ENCODE measurements at places on chromosomes 4 and X.

GRCh38 chrX:10390187-10390586 lies 230.2 kb downstream of the MID1 start:
- DNase-seq, result no peak

DNA sequence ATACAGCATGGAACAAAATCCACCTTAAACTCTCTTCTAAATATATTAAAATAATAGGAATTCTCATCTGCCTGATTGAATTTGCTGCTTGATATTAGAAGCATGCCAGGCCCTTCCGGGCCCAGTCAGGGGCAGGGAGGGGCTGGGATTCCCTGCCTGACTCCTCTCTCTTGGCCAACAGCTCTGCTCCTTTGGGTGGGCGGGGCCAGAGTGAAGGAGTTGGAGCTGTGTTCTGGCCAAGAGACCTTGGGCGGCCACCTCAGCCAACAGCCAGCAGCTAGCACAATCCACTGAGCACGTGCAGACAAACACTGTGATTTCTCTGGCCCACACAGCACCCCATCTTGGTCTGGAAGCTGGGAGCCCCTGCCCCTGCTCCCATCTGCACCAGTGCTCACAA lies 140.3 kb downstream of the PJA1 start:
- no peak for DNase-seq

GRCh38 chrX:31590581-31591114 lies 518.8 kb upstream of the FTHL17 start:
- no peak for DNase-seq

GRCh38 chrX:152950786-152951185 lies 43.1 kb downstream of the PNMA5 start:
- no peak for DNase-seq

- no peak for DNase-seq
These were observed 75.0 kb downstream of the FAT4 start for GRCh38 chr4:125389713-125390112.

DNA sequence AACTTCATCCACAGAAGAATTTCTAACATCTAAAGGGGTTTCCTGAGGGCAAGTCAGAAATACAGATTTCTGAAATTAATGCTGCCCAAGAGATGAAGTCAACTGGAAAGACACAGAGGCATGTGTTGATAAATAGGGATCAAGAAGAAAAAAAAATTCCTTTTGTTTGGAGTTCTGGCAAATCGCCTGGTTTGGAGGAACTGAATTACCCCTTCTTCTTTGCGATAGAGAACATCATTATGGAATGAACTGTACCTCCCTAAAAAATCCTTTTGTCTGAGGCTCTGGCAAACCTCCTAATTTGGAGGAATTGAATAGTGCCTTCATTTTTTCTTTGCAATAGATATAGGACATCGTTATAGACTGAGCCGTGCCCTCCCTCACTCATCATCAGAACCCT lies 200.9 kb downstream of the DHRSX start:
- DNase-seq, result no peak

DNA sequence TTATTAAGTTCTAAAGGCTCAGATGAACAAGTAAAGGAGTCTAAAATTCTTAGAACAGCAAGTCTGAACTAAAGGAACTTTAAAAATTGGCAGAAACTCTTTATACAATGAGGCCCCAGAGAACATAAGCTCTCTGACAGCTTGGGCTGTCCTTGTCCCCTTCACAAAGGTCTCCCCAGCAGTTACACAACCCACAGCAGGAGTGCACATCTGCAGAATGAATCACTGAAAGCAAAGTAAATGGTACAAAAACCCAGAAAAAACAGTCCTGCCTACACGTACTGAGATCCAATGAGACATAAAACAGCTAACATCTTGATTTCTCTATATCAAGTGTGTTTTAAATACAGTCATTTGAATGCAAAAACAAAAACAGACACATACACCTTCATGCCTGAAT lies 18.7 kb downstream of the RBBP7 start:
- no peak for DNase-seq

DNA sequence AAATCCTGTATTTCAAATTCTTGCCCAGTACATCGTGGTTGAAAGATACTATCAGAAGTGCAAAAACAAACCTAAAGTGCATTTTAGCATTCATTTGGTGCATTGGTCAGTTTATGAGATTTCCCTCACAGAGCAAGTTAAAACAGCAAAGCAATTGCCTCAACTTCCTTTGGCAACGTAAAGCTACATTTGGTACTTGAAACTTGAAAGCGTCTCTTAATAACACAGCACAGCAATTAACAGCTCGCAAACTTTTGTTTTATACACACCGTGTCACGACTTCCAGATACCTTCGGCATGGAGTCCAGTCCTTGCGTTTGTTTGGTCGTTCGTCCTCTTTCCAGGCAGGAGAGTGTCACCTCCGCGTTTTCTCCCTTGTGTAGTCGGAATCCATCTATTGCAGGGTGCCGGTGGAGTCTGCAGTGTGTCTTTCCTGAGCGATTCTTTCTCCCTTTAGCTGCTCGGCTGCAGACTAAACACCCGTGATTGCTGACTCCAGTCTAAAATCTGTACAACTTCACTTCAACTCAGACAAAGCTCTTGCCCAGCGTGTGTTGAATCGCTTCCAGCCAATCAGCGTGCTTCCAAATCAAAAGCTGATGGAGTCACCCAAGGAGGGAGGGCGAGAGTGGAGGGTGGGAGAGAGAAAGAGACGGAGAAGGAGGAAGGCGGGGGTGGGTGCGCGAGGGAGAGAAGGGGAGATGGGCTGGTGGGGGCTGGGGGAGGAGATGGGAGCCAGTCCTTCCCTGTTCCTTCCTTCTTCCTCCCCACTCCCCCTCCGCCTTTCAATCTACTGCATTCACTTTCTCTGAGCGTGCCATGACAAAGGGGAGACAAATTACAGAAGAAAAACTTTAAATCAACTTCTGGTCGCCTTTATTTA lies at the start of gene PCDH18:
Gene PCDH18 (minus strand): TSS at position 509 of the 883 bp plus-strand sequence. CDS start 406 bp downstream, at position 103.
- no peak for DNase-seq

GRCh38 chr4:25590171-25590570 lies 65.5 kb upstream of the SLC34A2 start:
- DNase-seq, result no peak

GRCh38 chrX:17161991-17162390 lies 213.0 kb upstream of the NHS start:
- DNase-seq, result no peak

GRCh38 chrX:110133735-110134370 lies 130.9 kb downstream of the TMEM164 start:
- DNase-seq, result no peak

DNA sequence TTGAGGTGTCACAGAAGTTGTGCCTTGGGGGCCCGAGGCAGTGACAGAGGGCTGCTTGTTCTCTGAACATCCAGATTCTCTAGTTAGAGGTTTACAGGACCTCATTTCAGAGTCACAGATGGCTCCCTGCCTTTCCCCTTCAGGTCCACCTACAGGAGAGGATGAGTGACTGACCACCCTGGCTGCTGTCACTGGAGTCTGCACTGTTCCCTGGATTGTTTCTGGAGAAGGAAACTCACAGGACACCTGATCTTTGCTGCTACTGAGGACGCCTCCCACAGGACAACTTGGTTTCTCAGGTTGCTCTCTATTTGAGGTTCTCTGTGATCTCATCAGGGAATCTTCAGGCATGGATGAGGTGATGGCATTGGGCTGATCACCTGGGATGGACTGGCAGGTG lies 58.3 kb downstream of the GPRIN3 start:
- DNase-seq, result no peak

GRCh38 chr4:186451982-186452381 lies 103.4 kb downstream of the MTNR1A start:
- DNase-seq, result no peak

GRCh38 chr4:35541888-35542213 lies 702.5 kb downstream of the ARAP2 start:
- DNase-seq, result no peak

DNA sequence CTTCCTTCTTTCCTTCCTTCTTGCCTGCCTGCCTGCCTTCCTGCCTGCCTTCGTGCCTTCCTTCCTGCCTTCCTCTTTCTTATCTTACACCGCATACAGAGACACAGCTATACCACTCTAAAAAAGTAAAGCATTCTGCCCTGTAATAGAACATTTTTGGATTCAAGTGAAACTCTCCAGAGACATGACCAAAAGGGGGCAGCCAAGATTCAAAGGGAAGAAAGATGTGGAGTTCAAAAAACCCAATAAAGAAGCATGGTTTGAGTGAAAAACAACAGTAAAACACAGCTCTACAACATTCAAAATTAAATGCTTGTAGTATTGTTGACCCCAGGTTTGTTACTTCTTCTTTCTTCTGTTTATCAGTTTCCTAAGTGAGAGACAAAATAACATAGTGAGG lies 914.9 kb upstream of the PCDH7 start:
- peak; percentile 25 for DNase-seq

GRCh38 chrX:96763608-96764007 lies 79.0 kb downstream of the DIAPH2 start:
- no peak for DNase-seq

DNA sequence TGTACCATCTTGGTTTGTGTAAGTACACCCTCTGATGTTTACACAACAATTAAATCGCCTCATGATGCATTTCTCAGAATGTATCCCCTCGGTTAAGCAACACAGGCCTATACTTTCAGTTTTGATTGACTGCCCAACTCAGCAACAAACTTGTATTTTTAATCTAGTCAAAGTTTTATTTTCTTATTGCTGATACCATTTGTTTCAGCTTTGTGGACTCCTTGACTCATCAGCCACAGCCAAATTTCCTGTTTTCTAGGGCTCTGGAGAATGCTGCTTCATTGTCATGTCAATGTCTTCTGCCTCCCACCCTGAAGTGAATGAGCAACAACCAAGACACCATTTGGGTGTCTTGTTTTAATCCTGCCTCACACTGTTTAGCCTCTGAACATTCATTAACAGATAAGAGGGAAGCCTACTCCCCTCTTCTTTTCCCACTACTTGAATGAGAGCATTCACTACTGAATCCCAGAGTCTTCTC lies 14.0 kb downstream of the BBS12 start:
- DNase-seq, result no peak

DNA sequence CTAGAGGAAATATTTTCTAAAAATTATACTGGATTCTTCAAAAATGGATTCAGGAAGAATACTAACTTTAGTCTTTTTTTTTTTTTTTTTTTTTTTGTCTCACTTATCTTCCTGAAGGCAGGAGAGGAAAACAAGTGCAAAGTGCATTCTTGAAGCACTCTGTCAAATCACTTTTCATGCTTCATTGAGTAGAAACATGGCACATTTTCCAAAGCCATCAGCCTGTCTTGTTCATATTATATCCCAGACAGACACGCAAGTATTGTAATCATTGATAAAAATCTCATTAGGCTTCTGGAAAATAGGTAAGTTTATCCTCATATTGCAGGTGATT lies 1.2 kb downstream of the BBS12 start:
- DNase-seq, result no peak

DNA sequence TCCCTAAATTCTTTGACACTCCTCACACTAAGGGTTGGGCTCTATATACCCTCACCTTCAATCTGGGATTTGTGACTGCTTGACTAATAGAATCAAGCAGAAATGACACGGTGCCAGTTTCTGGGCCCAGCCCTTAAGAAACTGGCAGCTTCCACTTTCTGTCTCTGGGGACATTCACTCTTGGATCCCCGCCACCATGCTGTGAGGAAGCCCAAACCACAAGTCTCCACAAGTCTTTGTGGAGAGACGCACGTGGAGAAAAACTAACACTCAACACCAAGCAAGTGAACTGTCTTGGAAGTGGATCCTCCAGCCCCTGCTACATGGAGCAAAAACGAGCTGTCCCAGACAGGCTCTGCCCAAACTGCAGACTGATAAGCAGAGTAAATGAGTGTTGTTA lies 1.1 kb upstream of the EDNRA start:
- DNase-seq, result no peak

DNA sequence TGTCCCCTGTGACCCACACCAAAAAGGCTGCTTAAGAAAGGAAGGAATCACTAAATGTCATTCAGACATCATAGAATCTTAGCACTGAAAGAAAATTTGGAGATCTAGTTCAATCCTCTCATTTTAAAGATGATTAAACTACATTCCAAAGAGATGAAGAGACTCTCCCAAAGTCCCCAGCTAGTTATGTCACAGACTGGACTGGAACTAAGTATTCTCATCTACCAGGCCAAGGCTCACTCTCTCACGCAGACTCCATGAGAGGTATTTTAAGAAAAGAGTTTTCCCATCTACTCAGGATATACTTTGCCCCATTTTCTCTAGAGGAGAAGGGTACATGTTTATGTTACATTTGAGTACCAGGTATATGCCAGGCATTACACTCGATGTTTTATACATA lies 6.9 kb downstream of the FABP2 start:
- no peak for DNase-seq

DNA sequence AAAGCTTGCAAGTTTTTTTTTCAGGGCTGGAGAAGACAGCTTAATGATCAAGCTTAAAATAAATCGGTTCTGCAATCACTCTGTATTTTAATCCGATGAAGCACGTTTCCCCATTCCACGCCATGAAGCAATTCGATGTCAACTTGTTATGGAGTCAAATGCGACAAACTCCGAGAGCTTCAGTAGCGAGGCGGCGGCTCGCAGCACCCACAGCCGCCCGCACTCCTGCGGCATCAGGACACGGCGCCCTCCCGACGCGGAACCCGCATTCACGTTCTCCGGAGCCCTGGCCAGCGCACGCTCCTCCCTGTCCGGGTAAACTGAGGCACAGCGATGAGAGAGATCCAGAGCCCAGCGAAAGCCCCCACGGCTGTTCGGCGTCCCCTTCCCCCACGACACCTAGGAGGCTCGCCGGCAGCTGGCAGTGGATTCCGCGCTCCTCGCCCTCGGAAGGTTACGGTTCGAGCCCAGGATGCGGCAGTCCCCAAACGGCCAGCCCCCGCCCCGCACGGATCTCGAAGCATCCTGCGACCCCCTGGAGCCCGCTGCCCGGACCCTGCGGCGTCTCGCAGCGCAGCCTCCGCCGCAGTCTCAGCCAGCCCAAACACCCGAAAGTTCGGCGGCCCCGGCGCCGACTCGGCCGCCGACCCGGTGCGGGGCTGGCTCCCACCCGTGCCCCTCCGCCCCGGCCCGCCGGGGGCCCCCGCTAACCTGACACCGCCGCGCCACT lies 507 bp downstream of the MFAP3L start:
- DNase-seq, result no peak

DNA sequence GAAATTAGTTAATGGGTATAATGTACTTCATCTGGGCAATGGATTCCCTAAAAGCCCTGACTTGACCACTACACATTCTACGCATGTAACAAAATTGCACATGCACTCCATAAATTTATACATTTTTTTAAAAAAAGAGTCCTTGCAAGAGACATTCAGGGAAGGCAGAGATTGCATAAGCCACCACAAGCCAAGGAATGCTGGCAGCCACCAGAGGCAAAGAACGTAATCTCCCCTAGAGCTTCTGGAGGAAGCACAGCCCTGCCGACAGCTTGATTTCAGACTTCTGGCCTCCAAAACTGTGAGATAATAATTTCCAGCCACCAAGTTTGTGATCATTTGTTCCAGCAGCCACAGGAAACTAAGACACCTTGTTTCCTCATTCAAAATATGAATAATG lies 185.6 kb upstream of the GALNT7 start:
- DNase-seq, result no peak

GRCh38 chr4:174672276-174672675 lies 150.0 kb upstream of the HPGD start:
- no peak for DNase-seq

DNA sequence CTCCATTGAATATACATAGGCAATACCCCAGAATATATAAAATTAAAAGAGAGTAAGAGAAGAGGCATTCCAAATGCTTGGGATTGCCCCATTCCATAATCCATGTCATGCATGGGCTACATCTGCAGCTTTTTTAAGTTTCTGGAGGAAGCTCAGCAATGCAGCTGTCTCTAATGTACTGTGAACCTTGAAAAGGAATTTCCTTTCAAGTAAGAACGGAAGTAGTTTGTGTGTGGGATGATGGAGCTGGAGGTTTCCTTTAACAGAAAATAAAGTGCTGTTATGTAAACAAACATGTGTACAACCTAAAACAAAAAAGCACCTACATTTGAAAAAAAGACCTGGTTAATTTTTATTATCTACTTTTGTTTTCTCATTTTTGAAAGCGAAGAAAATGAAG lies 303.5 kb downstream of the BMPR1B start:
- no peak for DNase-seq

Measured in D341Med (cell line).